ENCODE measurements at places on chromosomes 16 and 17.

- DNase-seq: no peak
These were observed 75.5 kb downstream of the MYH10 start for GRCh38 chr17:8555062-8555461.

- no peak for DNase-seq
These were observed 803 bp upstream of the TLCD2 start for GRCh38 chr17:1710807-1711553.

DNA sequence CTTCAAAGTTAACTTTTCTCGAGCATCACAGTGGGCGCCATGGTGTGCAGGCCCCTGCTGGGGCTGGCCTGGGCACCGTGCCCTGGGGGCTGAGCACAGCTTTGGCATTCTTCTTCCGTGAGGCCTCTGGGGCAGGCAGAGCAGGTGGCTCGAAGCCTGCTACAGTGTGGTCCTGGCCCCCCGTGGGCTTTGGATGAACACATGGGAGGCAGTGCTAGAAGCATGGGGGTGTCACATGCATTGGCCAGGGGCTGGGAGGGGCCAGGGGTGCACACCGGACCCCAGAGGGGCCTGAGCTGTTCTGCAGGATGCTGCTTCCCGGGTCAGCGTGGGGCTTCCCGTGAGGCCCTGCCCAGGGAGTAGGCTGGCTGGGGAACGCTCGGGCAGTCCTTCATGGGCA lies 12.1 kb upstream of the C16orf74 start:
- DNase-seq: no peak

DNA sequence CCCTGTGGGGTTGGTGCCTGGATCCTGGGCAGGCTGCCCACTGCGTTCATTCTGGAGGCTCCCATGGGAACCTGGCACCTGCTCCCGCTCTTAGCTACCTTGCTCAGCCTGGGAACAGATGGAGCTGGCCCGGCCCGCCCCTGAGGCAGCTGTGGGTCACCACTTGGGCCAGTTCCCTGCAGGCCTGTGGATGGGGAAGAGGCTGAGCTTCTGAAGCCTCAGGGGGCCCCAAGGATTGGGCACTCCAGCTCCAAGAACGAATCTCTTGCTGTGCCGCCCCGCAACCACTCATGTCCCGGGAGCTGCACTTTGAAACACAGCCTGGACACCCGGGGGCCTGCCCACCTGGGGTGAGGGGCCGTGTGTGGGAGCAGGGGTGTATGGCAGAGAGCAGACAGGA lies 37.7 kb downstream of the BAHCC1 start:
- no peak for DNase-seq

- DNase-seq: no peak
These were observed 290.5 kb upstream of the FOXF1 start for GRCh38 chr16:86219655-86220445.

DNA sequence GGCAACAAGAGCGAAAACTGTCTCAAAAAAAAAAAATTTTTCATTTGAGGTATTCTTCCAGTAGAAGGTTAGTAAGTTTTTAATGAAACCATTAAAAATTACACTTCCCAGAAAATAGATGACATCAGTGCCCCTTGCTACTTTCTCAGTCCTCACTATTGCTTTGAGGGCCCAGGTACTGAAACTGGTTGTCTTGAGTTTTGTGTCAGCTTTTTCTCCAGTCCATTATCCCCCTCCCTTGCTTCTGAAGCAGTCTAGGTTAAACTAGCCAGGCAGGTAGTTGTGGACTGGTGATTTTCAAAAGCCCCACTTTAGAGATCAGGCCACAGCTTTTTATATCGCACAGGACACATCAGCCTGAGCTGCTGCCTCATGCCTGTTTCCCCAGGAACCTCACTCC lies 10.9 kb downstream of the SMCR8 start:
- DNase-seq: no peak

DNA sequence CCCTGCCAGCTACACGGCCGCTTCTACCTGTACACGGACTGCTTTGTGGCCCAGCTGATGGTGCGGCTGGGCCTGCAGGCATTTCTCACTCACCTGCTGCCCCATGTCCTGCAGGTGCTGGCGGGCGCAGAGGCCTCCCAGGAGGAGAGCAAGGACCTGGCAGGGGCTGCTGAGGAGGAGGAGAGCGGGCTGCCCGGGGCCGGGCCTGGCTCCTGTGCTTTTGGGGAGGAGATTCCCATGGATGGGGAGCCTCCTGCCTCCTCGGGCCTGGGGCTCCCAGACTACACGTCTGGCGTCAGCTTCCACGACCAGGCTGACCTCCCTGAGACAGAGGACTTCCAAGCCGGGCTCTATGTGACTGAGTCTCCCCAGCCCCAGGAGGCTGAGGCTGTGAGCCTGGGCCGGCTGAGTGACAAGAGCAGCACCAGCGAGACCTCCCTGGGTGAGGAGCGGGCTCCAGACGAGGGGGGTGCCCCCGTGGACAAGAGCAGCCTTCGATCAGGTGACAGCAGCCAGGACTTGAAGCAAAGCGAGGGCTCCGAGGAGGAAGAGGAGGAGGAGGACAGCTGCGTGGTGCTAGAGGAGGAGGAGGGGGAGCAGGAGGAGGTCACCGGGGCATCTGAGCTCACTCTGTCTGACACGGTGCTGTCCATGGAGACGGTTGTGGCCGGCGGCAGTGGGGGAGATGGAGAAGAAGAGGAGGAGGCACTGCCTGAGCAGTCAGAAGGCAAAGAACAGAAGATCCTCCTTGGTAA lies 3.5 kb downstream of the WDR81 start:
- no peak for DNase-seq

DNA sequence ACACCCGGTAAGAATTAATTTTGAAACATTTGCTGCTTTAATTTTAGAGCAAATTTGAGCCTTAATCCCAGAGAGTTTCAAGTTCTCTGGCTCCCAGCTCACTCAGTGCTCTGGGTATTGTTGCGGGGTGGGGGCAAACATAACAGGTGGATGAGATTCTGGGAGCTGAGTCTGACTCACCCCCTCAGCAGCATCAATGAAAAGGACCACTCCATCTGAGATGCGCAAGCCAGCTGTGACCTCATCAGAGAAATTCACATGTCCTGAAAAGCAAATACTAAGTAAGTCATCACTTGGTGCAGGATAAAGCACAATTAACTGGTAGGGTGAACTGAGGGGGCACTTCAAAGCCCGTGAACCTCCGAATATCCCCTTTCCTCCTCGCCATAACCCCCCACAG lies 19.9 kb downstream of the EFTUD2 start:
- DNase-seq: no peak

GRCh38 chr17:66560691-66561090 lies 258.3 kb downstream of the PRKCA start:
- no peak for DNase-seq

DNA sequence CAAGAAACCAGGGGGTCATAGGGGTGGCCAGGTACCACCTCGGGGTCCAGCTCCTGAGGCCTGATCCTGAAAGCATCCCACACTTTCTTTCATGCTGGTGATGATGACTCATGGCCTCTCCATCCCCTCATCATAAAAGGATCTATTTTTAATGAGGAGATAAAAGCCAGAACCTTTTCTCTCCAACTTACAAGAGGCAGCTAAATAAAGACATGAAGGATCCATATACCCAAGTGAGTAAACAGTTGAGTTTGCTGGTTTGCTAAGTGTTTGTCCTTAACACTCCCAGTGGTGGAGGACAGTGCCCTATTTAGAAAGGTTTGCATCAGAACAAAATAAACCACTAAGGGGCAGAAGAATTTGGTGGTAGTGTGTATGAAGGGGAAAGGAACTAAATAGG lies 383.8 kb downstream of the GRIN2A start:
- DNase-seq: no peak
